ENCODE measurements at places on chromosomes 12 and 14. TPM values are rescaled to one million over a fixed set of nuclear protein-coding genes. Genes with fewer than 3 reads are reported as not detected.

- H3K36me3 ChIP-seq: peaks cover 31% of the 10 kb centered on the region
- H3K27ac ChIP-seq: peak overlapping the region; percentile 38
- H3K27me3 ChIP-seq: peaks cover 6% of the 10 kb centered on the region
- no peak overlapping the region for H3K4me3 ChIP-seq
These were observed 17.5 kb downstream of the MTRFR start for GRCh38 chr12:123250471-123251383.

DNA sequence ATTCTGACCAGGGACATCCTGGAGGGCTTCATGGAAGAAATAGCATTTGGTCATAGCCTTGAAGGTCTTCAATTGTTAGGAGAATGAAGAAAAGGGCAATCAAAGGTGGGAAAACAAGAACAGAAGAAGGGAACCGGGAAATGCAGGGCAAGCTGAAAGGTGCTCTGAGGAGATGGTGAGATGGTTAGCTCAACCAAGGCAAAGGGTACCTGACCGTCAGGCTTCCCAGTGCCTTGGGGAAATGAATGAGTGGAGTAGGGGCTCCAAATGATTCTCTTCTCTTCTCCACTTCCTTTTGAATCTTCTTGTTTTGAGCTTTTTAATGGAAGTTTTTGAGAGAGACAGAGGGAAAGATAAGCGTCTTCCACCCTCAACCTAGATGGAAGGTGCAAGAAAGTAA lies 155.6 kb upstream of the PWP1 start:
- no peaks in the 10 kb centered on the region for H3K27me3 ChIP-seq
- no peak overlapping the region for H3K27ac ChIP-seq
- H3K4me3 ChIP-seq: no peak overlapping the region
- DNase-seq: no peak
- no peaks in the 10 kb centered on the region for H3K4me1 ChIP-seq
- no peaks in the 10 kb centered on the region for H3K36me3 ChIP-seq

GRCh38 chr14:102554821-102555819 lies 37.3 kb upstream of the RCOR1 start:
- peak; percentile 66 for DNase-seq
- H3K4me1 ChIP-seq: no peaks in the 10 kb centered on the region
- H3K27ac ChIP-seq: no peak overlapping the region

The RERG gene
- not detected for total RNA-seq

DNA sequence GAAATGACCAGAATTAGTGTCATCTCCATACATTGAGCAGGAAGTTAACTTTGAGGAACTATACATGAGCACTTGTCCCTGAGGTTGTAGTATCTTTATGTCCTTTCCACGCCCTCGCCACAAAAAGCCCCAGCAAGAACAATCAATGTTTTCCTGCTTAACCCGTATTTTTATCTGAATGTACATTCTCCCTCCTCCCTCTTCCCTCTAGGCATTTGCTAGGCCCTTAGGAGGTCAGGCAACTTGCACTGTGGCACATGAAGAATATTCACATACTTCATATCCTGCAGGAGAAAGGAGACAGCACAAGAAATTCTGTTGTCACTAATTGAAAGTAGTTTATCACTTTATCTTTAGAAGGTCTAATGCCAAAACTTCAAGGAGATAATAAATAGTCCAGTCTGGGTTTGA lies 18.1 kb upstream of the DUSP6 start:
- peak overlapping the region; percentile 84 for H3K27ac ChIP-seq
- peaks cover 24% of the 10 kb centered on the region for H3K4me1 ChIP-seq
- DNase-seq: no peak
- H3K27me3 ChIP-seq: no peaks in the 10 kb centered on the region

The HOXC12 gene
- not detected for total RNA-seq

The SLC10A1 gene
- total RNA-seq: not detected

DNA sequence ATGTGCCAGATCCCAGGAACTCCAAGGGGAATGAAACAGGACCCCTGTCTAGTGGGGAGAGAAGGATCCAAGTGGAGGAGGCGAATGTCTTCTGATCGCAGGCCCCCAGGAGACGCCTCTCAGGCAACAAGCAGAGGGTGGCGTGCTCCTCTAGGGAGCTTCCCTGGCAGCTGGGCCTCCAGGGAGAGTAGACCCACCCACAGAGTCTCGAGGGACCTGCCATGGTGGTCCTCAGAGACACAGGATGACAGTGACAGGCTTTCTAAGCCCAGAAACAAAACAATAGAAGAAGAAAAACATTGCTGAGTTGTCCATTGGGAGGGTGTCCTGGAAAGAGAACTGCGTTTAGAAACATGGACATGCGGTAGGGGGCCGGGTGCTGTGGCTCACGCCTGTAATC lies 140.6 kb upstream of the MAP1LC3B2 start:
- DNase-seq: no peak
- H3K27me3 ChIP-seq: peaks cover 3% of the 10 kb centered on the region
- no peak overlapping the region for H3K27ac ChIP-seq
- H3K4me1 ChIP-seq: peaks cover 3% of the 10 kb centered on the region

- no peaks in the 10 kb centered on the region for H3K36me3 ChIP-seq
- DNase-seq: no peak
- no peak overlapping the region for H3K27ac ChIP-seq
- no peak overlapping the region for H3K4me3 ChIP-seq
These were observed 89.9 kb downstream of the OTOGL start for GRCh38 chr12:80189241-80189640.

DNA sequence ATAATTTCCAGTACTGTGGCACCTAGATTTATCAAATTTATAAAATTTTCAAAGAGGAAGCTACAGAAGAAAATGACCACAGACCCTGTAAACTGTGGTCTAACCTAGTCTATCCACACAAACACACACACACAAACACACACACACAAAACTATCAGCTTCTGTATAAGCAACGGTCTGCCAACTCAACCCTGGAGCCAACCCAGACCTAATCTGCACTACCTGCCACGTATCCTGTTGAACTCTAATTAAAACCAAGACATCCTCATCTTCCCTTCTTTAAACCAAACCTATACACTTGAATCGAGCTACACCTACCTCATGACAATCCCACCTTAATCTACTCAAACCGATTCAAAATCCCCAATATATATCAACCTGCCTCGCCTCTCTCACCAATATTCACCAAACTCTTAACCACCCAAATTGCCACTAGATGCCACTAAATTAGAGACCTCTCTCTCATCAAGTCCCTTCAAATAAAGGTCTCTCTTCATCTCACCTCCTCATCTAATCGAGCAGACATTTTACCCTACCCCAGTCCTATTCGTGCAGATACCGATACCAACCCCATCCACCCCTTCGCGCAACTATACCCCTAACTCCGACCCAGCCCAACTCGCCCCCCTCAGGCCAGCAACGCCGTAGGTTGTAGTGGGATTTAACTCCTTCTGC lies 808 bp downstream of the ACIN1 start:
- H3K27ac ChIP-seq: no peak overlapping the region
- H3K36me3 ChIP-seq: no peaks in the 10 kb centered on the region

DNA sequence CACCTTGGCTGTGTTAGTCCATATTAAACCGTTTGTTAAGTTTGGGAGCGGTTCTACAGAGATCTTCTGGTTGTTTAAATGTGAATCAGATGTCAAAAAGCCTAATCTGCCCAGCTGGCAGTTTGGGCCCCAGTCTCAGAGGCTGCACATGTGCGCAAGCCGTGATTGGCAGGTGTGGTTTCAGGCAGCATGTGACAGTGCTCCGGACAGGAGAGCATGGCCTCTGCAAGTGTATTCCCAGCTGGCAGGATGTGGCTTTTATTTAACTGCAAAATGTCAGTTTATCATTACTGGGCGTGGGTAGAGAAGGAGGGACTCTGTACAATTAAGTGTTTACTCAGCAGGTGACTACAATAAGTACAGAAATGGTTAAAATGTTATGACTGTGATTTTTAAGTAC lies 77.5 kb downstream of the PELI2 start:
- peak; percentile 66 for DNase-seq
- peaks cover 9% of the 10 kb centered on the region for H3K27me3 ChIP-seq
- peaks cover 38% of the 10 kb centered on the region for H3K4me1 ChIP-seq
- H3K4me3 ChIP-seq: peak overlapping the region; percentile 61
- no peaks in the 10 kb centered on the region for H3K36me3 ChIP-seq
- H3K27ac ChIP-seq: peak overlapping the region; percentile 97

GRCh38 chr12:121570467-121571283 lies 10.1 kb downstream of the KDM2B start:
- H3K4me1 ChIP-seq: peaks cover 11% of the 10 kb centered on the region
- no peak overlapping the region for H3K4me3 ChIP-seq
- H3K36me3 ChIP-seq: no peaks in the 10 kb centered on the region
- no peak overlapping the region for H3K27ac ChIP-seq
- no peak for DNase-seq

- H3K4me1 ChIP-seq: peaks cover 52% of the 10 kb centered on the region
- no peak for DNase-seq
These were observed 176.6 kb downstream of the FOXN3 start for GRCh38 chr14:89240414-89240813.

GRCh38 chr14:21313512-21313911 lies 33.6 kb downstream of the RPGRIP1 start:
- no peak overlapping the region for H3K27ac ChIP-seq
- no peaks in the 10 kb centered on the region for H3K36me3 ChIP-seq
- no peak for DNase-seq
- peaks cover under 1% of the 10 kb centered on the region for H3K4me1 ChIP-seq
- peaks cover 3% of the 10 kb centered on the region for H3K27me3 ChIP-seq

The AMN gene
- total RNA-seq: 0.34 TPM

DNA sequence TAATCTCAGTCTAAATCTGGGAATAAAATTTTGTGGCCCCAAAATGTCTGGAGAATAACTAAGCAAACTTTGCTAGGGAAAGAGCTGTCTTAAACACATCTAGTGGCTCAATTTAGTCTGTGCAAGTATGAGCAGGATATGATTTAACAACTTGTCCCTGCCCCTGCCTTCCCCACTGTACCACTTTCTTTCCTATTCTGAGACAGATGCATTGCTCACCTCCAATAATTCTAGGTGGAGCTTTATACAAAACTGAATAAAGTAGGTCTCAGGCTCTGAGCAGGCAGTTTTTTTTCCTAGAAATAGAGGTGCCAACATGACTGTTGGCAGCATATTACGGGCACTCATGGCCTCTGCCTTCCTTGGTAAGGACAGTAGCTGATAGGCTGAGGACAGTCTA lies 412.1 kb downstream of the DAD1 start:
- H3K4me3 ChIP-seq: no peak overlapping the region
- DNase-seq: no peak
- H3K4me1 ChIP-seq: no peaks in the 10 kb centered on the region
- H3K27me3 ChIP-seq: no peaks in the 10 kb centered on the region
- no peak overlapping the region for H3K27ac ChIP-seq

The CFAP251 gene
- total RNA-seq: 2.8 TPM

The NPAS3 gene
- total RNA-seq: 2.4 TPM

GRCh38 chr14:59788176-59788575 lies 82.4 kb downstream of the RTN1 start:
- no peak for DNase-seq
- H3K27me3 ChIP-seq: no peaks in the 10 kb centered on the region
- H3K4me3 ChIP-seq: no peak overlapping the region
- H3K36me3 ChIP-seq: no peaks in the 10 kb centered on the region

DNA sequence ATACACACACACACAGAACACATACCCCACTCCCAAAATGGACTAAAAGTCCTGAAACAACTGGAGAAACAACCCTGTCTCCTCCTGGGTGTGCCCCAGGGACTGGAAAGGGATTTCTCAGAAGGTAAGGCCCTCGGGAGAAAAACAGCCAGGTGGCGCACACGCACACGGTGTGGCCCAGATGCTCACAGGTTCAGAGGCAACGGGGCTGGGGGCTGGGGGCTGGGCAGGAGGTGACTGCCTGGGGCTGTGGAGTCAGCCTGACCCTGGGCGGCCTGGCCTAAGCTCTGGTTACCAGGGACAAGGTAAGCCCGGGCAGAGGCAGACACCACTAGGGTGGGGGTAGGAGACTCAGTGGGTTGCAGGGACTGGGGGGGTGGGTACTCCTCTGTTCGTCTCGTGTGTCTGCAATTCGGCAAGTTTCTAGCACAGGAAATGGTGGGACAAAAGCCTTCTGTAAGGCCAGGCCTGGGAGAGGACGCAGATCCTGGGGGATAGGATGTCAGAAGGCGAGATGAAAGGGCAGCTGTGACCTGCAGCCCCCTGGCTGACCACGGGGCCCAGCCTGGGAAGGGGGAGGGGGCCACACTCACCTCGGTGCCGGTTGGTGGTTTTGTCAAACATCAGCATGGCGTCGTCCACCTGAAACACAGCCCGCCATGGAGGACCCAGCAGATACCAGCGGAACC lies 10.4 kb downstream of the MSI1 start:
- H3K27me3 ChIP-seq: peaks cover 29% of the 10 kb centered on the region
- H3K36me3 ChIP-seq: peaks cover 7% of the 10 kb centered on the region
- DNase-seq: no peak
- peak overlapping the region; percentile 88 for H3K27ac ChIP-seq
- H3K4me1 ChIP-seq: peaks cover 54% of the 10 kb centered on the region

DNA sequence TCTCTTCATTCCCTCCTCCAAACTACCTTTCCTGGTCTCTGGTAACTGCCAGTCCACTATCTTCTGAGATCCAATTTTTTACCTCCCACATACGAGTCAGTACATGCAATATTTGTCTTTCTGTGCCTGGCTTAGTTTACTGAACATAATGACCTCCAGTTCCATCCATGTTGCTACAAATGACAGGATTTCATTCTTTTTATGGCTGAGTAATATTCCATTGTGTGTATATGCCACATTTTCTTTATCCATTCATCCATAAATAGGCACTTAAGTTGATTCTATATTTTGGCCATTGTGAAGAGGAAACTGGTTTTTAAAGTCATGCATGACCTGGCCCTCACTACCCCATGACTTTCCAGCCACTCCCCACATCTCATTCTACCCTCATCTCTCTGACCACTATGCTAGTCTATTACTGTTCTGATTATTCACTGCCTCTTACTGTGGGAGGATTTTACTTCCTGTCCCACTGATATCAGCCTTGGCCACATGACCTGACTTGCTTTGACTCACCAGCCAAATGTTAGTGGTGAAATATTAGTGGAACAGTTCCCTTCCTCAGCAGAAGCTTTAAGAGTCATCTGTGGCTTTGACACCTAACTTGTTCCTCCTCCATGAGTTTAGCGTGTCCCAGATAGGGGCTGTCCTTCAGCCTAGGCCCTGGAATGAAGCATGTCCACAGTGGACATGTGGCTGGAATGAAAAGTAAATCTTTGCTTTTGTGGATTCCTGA lies 52.2 kb downstream of the GOLGA5 start:
- no peak for DNase-seq
- no peaks in the 10 kb centered on the region for H3K36me3 ChIP-seq
- no peaks in the 10 kb centered on the region for H3K27me3 ChIP-seq
- no peak overlapping the region for H3K4me3 ChIP-seq
- H3K27ac ChIP-seq: no peak overlapping the region

- peaks cover 4% of the 10 kb centered on the region for H3K27me3 ChIP-seq
- no peaks in the 10 kb centered on the region for H3K36me3 ChIP-seq
- no peaks in the 10 kb centered on the region for H3K4me1 ChIP-seq
These were observed 154.4 kb downstream of the EMP1 start for GRCh38 chr12:13350946-13351345.

- H3K27me3 ChIP-seq: peaks cover 9% of the 10 kb centered on the region
- H3K4me3 ChIP-seq: no peak overlapping the region
- no peak for DNase-seq
- peaks cover 4% of the 10 kb centered on the region for H3K36me3 ChIP-seq
- peaks cover 4% of the 10 kb centered on the region for H3K4me1 ChIP-seq
- no peak overlapping the region for H3K27ac ChIP-seq
These were observed 1.9 kb downstream of the SERPINA11 start for GRCh38 chr14:94450722-94451090.
